Esophagus muscularis mucosa (tissue), 4 donors: ENCODE measurements at places on chromosomes 11 and 22.

DNA sequence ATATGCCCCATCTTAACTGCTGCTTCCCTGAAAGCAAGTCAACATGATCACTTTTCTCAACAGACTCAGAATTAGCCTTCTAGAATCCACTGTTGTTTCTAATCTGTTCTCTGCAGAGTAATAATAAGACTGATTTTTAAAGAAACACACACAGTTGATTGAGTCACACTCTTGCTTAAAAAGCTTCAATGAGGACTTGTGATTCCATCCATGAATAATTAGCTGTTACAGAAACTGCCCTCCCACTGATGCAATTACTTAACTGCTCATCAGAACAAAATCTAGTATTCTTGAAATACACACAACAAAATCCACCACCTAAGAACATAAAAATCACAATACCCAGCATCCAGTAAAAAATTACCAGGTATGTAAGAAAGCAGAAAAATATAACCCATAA lies 100.5 kb upstream of the TIMP3 start:
- no peak for DNase-seq

- DNase-seq: no peak
Observed at GRCh38 chr11:2035382-2035781, 37.7 kb upstream of the H19 start.

DNA sequence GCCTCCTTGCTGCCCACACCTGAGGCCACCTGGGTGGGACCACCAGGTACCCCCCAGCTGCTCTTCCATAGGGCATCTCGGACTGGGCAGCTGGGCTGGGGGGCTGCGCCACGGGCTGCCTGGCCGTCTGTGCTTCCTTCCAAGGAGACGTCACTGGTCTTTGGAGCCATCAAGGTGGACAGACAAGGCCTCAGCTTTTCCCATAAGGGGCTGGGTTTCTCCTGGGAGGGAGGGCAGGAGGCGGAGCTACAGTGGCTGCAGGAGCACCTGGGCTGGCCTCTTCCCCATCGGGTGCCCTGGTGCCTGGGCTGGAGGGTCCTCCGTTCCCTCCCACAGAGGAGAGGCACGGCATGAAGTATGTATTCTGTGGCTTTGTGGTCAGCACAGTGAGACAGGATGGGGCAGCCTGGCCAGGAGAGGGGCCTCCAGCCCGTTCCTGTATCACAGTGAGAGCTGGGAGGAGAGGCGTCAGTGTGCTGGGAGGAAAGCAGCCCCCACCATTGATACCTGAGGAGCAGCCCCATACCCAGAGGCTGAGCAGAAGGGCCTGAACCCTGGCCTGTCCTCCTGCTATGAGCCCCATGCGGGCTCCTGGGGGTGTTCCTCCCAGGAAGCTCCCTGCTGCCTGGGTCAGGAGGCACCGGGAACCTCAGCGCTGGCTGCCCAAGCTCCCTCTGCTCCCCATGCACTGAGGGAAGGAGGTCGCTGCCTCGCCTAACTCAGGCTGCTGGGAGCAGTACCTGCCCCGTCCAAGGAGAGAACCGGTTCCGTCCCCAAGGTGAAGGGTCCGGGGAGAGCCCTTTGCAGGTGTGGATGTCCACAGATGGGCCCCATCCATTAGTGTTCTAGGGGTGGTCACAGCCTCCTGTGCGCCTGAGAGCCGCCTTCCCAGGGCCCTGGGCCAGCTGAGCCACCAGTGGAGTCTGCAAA lies 1075.0 kb downstream of the BRD1 start:
- DNase-seq: peak; percentile 74

- no peak for DNase-seq
Observed at GRCh38 chr11:9347100-9347499, 32.7 kb upstream of the TMEM41B start.

DNA sequence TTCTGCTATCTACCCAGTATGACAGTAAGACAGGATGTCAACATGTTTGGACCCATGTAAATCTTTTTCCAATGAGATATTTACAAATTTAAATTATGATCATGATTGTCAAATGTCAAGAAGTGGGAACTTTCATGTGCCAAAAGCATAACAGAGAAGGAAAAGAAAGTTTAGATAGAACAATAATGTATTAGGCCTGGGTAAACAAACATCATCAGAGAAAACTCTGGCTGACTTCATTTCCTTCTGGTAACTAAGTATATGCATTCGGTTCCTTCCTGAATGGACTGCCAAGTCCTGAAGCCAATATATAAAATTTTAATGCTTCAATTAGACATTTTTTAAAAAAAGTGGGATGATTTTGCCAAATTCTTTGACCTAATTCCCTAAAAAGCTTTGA lies 16.5 kb downstream of the RNF141 start:
- DNase-seq: no peak

GRCh38 chr22:31107178-31107893 lies at the start of gene SELENOM:
Gene SELENOM (minus strand): TSS chr22:31107568. CDS start chr22:31107505, 63 bp downstream.
- DNase-seq: peak; percentile 99

DNA sequence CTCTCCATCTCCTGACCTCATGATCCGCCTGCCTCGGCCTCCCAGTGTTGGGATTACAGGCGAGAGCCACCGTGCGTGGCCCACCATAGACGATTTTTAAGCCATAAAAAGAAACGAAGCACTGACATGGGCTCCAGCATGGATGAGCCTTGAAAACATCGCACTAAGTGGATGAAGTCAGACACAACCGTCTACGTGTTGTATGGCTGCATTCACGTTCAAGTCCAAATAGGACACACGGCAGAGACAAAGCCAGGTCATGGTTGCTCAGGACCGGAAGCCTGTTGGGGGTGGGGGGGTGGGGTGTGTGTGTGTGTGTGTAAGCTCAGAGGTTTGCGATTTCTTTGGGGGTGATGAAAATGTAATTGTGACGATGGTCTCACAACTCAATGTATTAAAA lies 10.0 kb downstream of the RRP7A start:
- DNase-seq: no peak

DNA sequence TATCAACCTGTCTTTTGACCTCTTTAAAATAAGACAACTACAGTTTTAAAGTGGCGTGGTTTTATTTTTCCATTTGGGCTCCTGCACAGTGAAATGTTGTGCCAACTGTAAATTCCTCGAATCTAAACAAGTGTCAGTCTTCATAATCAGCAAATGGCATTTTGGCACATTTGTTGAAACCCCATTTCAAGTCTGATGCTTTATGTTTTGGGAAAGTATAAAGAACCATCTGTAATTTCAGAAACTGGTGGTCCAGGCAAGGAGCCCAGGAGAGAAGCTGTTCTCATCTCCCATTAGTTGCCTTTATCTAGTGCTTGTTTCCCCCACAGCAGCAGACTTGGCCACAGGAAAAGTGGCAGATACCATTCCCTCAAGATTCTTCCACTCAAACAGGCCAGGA lies 32.7 kb downstream of the VWA5A start:
- DNase-seq: no peak

DNA sequence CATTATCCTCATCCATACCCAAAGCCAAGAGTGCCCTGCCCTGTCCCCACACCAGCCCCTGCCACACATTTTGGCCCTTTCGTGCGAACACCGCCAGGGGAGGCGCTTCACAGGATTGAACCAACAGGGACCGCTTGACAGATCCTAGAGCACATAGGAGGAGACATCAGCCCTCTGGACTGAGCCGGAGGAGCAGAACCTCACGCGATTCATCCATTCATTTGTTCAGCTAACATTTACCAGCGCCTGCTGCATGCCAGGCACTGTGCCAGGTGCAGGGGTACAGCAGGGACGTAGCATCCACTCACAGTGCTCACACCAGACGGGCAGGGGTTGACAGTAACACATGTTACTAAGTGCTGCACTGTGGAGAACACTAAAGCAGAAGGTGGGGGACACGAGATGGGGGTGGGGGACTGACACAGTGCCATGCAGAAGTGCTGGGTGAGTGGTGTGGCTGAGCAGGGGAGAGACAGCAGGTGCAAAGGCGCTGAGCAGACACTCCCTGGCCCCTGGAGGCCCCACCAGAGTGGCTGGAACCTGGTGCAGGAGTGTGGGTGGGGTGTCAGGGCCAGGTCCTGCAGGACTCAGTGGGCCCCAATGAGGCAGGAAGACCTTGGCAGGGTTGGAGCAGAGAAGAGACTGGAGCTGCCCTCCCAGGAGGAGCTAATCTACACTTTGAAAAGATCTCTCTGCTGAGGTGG lies 3.4 kb downstream of the GNAZ start:
- no peak for DNase-seq

DNA sequence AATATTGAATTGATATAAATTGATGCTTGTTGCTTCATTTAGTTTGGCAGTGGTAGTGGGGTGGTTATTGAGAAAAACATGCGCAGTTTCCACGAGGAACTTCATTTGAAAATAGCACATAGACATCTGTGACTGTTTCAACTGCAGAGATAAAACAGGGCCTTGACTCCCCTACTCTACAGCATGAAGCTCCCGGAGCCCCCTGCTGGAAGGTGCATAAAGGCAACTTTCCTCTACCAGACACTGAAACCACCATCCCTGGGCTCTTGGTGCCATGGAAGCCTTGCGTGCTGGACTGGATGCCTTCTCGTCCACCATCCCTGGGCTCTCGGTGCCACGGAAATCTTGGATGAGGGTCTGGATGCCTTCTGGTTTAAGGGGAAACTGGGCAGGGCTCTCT lies 195.9 kb downstream of the CSNK2A3 start:
- DNase-seq: peak; percentile 45

GRCh38 chr11:133118563-133119268 lies 413.6 kb downstream of the OPCML start:
- DNase-seq: peak; percentile 86

GRCh38 chr11:66112041-66112491 lies 42.0 kb downstream of the PACS1 start:
- DNase-seq: no peak

GRCh38 chr11:98417256-98417755 lies 603.4 kb upstream of the CNTN5 start:
- DNase-seq: no peak

DNA sequence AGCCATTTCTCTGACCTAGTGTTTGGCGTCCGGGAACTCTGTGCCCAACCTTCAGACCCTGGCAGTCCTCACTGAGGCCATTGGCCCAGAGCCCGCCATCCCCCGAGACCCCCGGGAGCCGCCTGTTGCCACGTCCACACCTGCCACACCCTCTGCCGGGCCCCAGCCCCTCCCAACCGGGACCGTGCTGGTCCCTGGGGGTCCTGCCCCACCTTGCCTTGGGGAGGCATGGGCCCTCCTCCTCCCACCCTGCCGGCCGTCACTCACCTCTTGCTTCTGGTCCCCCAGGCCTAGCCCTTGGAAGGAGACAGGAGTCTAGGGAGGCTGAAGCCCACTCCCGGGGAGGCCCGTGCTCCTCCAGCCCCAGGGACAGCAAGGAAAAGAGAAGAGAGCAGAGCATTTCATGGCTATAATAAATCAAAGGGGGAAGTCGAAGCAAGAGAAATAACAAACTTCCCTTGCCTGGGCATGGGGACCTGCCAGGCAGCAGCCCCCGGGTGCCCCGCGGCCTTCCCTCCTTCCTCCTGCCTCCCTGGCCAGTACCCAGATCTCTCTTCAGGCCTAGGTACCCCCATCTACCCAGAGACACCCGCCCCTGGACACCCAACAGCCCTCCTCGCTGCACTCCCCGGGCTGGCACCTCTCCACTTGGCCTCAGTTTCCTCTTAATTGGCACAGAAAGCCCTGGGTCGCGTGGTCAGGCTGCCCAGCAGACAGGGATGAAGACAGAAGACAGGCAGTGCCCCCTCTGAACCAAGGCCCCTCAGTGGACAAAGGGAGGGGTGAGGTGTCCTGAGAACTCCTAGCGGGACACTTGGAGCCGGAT lies 13.0 kb upstream of the SLC39A13 start:
- no peak for DNase-seq

GRCh38 chr11:19228968-19229367 lies 11.8 kb downstream of the E2F8 start:
- no peak for DNase-seq

- DNase-seq: no peak
Observed at GRCh38 chr11:45023065-45023365, 72.3 kb upstream of the TP53I11 start.

- no peak for DNase-seq
Observed at GRCh38 chr22:46377525-46378425, 42.3 kb downstream of the TRMU start.

- no peak for DNase-seq
Observed at GRCh38 chr11:75532200-75533048, 6.7 kb upstream of the GDPD5 start.

GRCh38 chr11:109981031-109981636 lies 112.1 kb upstream of the ZC3H12C start:
- no peak for DNase-seq

DNA sequence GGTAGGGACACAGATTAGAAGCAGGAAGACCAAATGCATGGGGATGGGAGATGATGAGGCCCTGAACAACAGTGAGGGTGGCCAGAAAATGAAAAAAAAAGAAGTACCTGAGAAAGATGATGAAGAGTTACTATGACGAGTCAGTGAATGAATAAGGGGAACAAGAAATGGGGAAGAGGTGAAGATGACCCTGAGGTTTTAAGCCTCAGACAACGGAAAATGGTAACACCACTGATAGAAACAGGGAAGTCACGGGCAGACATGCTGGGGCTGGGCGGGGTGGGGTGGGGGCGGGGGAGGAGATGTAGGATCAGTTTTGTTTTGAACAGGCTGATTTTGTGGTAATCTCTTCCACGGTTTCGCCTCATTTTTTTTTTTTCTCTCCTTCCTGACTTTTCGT lies 205.1 kb upstream of the CADM1 start:
- DNase-seq: no peak

DNA sequence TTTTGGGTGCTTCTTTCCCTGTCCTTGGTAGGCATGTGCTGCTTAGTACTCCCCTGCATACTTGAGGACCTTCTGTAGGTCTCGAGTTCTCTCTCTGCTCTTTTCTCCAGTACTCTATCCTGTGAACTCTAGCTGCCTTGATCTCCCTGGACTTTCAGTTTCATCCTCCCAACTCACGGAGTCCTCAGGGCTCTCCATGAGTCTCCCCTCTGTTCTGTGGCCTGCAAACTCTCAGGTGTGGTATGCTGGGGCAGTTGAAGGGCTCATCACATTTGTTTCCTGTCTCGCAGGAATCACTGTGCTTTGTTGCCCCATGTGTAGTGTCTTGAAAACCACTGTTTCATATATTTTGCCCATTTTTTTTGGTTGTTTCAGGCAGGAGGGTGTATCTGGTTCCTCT lies 3.3 kb upstream of the PACS1 start:
- DNase-seq: no peak

DNA sequence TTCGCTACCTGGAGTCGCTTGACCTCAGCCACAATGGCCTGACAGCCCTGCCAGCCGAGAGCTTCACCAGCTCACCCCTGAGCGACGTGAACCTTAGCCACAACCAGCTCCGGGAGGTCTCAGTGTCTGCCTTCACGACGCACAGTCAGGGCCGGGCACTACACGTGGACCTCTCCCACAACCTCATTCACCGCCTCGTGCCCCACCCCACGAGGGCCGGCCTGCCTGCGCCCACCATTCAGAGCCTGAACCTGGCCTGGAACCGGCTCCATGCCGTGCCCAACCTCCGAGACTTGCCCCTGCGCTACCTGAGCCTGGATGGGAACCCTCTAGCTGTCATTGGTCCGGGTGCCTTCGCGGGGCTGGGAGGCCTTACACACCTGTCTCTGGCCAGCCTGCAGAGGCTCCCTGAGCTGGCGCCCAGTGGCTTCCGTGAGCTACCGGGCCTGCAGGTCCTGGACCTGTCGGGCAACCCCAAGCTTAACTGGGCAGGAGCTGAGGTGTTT lies 12.8 kb downstream of the TSKU start:
- DNase-seq: no peak
